Caco-2 (cell line): ENCODE measurements at places on chromosomes 3 and 15. TPM values are rescaled to one million over a fixed set of nuclear protein-coding genes. Genes with fewer than 3 reads are reported as not detected.

GRCh38 chr15:46344915-46345314 lies 710.1 kb downstream of the SQOR start:
- no peak for DNase-seq

FBN1 gene
- total RNA-seq, result 0.21 and 0.43 TPM in 2 replicates

- no peak for DNase-seq
These were observed 12.7 kb downstream of the C3orf22 start for GRCh38 chr3:126546013-126546412.

HES1 gene
- total RNA-seq, result 123 and 128 TPM in 2 replicates

DNA sequence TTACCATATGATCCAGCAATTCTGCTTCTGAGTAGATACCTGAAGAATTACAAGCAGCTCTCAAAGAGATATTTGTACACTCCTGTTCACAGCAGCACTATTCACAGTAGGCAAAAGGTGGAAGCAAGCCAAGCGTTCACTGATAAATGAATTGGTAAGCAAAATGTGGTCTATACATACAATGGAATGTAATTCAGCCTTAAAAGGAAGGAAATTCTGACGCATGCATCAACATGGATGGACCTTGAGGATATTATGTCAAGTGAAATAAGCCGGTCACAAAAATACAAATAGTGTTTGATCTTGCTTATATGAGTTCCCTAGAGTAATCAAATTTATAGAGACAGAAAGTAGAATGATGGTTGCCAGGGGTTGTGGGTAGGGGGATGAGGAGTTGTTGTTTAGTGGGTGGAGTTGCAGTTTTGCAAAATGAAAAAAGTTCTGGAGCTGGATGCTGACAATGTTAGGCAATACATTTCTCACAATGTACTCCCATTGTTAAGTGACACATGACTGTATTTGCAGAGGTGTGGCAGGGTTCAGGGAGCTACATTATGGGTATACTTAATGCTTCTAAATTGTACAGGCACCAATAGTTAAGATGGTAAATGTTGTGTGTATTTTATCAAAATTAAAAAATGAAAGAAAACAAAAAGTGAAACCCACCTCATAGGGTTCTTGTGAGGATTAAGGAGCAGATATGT lies 26.7 kb downstream of the SLC6A1 start:
- DNase-seq, result no peak

GRCh38 chr3:170721563-170721962 lies 135.7 kb upstream of the SLC7A14 start:
- DNase-seq, result no peak

- DNase-seq, result peak; percentile 66
These were observed 520 bp downstream of the SLC26A6 start for GRCh38 chr3:48634661-48635221.

DNA sequence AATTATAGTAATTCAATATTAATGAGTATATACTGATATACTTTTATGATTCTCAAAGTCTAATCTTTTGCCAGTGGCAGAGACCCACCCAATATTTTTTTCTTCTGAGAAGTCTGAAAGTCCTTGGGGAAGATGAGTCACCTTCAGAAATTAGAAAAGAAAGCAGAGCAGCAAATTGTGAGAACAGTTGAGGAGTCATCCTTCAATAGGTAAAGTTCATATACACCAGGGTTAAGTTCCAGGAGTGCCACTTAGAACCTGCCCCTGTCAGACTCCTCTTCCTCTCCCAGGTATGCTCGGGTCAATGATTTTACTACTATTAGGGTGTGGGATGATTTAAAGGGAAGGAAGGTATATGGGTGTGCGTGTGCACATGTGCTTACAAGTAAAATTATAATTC lies 7.1 kb downstream of the CLRN1 start:
- no peak for DNase-seq

NUP210 gene
- 58.5 and 63.7 TPM in 2 replicates for total RNA-seq
